ENCODE measurements at places on chromosomes 5 and 9.

DNA sequence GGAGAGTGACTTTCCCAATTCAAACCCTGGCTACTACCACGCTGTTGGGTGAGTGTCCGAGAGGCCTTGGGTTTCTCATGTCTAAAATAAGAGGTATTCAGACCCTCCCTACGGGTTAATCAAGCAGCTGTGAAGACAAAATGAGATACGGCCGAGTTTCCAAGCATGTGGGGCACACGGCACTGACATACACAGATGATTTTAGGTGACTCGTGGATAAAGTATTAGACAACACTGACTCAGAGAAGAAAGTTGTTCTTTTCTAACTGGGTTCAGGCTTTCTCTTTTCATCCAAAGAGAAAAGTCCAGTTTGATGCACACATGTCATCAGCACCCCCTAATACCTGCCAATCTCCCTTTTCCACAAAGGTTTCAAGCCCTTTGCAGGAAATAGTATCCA, 15.6 kb downstream of the FOXI1 start:
- no peak for DNase-seq

DNA sequence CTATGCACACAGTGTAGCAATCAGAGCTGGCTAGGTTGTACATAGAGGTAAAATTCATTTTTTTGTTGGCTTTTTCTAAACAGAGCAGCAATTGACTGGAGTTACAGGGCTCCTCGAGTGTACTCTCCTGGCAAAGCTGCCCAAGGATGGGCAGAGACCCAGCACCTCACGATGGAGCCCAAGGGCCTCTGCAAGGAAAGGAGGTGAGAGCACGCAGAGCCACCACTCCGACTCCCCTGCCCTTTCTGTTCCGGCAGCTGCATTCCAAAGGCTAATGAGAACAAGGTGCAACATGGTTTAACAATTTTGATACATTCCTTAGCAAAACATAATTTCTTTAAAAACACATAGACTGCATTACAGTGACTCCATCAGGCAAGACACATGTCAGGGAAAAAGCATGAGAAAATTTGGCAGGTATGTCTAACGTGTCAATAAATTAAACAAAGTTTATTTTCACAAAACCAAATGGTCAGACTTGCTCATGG, 47.5 kb downstream of the SAXO1 start:
- no peak for DNase-seq

DNA sequence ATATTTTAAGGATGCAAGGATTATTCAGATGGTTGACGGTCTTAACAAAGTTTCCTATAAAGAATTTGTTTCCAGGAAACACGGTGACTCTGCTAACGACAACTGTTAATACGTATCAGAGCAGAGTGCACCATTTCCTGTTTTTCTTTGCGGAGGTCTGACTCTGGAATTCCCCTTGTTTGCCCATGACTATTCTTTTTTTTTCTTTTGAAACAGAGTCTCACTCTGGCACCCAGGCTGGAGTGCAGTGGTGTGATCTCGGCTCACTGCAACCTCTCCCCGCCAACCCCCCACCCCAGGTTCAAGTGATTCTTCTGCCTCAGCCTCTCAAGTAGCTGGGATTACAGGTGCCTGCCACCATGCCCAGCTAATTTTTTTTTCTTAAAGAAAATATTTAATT, 115.9 kb downstream of the CDC42SE2 start:
- DNase-seq: no peak

- no peak for DNase-seq
Measured at GRCh38 chr9:95971815-95972214, 96.3 kb downstream of the ERCC6L2 start.

- DNase-seq: peak; percentile 85
Measured at GRCh38 chr9:84277646-84278045, 62.9 kb downstream of the SLC28A3 start.

DNA sequence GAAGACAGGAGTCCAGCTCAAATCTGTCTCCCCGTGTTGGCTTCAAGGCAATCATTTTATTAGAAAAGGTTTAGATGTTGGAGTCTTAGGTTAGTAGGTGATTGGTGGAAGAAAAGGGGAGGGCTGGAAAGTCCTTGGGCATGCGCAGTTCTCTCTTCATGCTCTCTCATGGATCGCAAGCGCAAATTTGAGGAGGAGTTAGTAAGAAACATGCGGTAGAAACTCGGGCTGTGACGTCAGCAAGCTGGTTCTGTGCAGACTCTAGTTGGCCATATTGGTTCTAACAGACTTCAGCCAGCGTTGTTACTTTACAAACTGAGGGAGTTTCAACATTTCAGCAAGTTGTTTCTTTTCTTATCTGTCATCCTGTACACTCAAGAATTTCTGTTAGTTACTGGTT, 392.2 kb downstream of the CDK5RAP2 start:
- DNase-seq: no peak

DNA sequence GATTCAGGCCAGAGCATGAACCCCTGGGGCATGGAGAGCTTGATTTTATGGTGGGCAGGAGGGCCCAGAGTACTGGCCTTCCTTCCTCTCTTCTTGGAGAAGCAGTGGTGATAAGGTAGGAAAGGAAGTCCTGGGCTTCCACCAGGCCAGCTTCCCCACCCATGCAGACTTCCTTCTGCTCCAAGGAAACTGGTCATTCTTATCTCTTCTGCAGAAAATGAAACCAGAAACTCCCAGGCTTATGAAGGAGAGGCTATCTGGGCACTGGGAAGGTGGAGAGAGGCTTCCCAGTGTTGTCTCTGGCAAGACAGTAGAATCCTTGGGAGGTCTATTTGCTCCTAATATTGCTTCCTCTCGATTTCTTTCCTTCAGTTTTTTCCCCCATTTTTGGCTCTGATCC, 110.5 kb upstream of the EQTN start:
- no peak for DNase-seq

DNA sequence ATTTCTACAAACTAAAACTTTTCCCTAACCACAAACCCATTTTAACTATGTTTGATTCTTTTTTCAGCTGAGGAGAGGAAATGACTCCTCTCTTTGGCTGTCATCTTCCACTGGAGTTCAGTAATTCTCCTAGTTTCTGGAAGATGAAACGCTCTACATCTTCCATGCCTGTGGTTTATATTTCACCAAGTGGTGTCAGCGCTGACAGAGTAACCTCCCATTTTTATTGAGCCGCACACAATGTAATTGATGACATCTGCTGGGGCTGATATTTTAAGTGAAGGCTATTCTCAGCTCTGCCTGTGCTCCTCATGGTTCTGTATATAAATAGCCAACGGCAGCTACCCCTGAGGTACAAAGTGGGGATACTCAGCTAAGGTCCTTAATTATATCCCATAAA, 234.6 kb downstream of the SPOCK1 start:
- no peak for DNase-seq

DNA sequence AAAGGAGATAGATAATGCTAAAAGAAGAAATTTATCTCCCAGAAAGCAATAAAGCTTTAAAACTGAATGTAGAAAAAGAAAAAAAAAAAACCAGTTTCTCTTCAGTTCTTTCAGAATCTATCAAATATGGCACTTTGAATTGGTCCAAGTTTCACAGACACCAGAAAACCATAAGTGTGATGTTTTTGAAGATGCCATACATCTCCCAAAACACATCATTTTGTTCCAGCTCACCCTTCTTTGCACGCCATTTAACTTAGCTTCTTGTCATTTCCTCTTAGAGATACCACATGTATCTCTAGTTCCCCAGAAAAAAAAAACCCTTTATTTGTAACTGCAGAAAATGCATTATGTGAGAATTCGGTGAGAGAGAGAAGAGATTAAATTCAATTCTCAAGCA, 46.1 kb upstream of the MAMDC2 start:
- DNase-seq: no peak

- no peak for DNase-seq
Measured at GRCh38 chr5:33608344-33609041, 167.7 kb downstream of the TARS1 start.

- no peak for DNase-seq
Measured at GRCh38 chr5:95621839-95622629, 2.1 kb downstream of the GPR150 start.

- no peak for DNase-seq
Measured at GRCh38 chr5:167573370-167574127, 717.9 kb upstream of the WWC1 start.

DNA sequence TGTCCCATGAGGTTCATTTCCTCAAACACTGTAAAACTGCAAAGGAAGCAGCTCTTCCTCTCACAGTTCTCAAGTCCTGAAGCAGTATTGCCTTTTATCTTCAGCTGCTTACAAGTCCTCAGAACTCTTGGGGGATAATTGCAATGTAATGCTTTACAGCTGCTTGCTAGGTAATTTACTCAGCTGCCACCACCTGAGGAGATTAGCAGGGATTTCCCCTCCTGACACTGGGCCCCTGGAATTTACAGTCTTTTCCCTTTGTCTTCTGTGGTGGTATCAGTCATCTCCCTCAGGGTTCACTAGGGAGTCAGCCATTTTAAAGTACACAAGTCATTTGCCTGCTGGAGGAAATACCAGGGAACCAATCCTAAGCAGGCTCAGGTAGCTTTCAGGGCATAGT, 754.3 kb upstream of the GRAMD2B start:
- DNase-seq: peak; percentile 73

GRCh38 chr9:109161471-109161870, 5.6 kb downstream of the FRRS1L start:
- DNase-seq: no peak

DNA sequence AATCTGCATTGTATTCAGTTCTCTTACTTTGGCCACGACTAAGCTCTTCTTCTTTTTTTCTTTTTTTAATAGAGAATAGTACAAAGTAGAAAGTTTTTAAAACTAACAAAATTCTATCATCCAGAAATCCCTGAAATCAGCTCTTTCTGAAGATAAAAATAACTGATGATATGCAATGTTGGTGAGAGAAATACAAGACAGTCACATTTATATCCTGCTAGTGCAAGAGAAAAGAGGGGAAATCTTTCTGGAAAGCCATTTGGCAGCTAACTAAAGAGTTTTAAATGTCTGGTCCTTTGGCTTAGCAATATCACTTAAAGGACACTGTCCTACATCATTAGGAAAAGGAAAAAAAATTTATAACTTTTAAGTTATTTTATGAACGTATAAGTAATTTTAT, 27.0 kb upstream of the FREM1 start:
- DNase-seq: no peak

- DNase-seq: no peak
Measured at GRCh38 chr9:137050570-137050969, 3.3 kb downstream of the ENTPD2 start.

DNA sequence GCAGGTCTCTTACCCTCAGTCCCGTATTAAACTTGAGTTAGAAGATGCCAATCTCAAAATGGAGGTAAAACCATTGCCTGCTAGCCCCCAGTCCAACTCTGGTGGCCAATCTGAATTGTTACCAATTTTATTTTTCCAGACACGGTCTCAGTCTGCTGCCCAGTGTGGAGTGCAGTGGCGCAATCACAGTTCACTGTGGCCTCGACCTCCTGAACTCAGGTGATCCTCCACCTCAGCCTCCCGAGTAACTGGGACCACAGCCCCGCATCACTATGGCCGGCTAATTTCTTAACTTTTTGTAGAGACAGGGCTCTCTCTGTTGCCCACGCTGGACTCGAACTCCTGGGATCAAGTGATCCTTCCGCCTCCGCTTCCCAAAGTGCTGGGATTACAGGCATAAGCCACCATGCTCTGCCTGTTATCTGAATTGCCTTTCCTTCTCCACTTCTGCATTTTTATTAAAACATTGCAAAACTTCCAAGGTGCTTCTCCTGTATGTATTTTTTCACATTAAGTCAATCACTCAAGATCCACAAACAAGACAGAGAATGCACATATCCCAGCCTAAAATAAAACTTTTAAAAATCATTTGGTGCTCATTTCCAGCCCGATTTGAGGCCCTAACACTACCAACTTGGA, 2.3 kb downstream of the FANCC start:
- DNase-seq: no peak

- DNase-seq: no peak
Measured at GRCh38 chr9:99039505-99040182, 65.3 kb upstream of the TGFBR1 start.

DNA sequence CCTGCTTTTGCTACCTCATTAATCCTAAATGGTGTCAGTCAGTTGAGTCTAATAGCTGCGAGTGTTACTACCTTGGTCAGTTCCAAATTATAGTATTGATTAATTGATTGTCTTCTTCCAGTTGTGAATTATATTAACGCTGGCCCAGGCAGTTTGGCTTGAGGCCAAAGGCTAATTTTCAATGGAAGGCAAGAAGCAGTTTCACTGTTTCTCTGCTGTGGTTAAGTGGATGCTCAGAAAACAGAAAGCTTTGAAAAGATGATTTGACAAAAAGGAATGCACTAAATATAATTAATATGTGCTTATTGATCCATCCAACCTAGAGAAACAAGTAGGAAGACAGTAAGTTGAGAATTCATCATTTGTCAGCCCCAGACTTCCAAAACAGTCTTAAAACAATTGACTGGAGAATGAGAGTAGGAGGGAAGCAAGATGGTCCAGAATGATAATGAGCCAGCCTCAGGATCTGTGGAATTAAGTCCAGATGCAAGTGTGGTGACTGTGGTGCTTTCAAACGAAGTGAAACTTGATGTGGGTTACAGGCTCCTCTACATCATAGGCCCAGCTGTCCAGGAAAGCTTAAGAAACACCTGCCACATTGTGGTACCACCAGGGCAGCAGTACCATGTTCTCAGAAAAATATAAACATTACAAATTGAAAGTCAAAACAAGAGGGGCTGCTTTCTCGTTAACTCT, 1371.0 kb upstream of the DMAC1 start:
- no peak for DNase-seq

DNA sequence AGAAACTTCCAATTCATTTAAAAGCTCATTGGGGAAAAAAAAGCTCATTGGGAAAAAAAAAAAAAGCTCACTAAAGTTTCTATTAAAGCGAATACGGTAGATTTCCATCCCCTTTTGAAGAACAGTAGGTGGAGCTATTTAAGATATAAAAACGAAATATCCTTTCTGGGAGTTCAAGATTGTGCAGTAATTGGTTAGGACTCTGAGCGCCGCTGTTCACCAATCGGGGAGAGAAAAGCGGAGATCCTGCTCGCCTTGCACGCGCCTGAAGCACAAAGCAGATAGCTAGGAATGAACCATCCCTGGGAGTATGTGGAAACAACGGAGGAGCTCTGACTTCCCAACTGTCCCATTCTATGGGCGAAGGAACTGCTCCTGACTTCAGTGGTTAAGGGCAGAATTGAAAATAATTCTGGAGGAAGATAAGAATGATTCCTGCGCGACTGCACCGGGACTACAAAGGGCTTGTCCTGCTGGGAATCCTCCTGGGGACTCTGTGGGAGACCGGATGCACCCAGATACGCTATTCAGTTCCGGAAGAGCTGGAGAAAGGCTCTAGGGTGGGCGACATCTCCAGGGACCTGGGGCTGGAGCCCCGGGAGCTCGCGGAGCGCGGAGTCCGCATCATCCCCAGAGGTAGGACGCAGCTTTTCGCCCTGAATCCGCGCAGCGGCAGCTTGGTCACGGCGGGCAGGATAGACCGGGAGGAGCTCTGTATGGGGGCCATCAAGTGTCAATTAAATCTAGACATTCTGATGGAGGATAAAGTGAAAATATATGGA, at the start of gene PCDHGA12:
Gene PCDHGA12, plus strand, starts transcription at position 176 of the 782 bp plus-strand sequence. Its CDS starts 253 bp downstream, at position 429.
- DNase-seq: peak; percentile 20

GRCh38 chr5:155027993-155028629, 14.6 kb downstream of the KIF4B start:
- no peak for DNase-seq

GRCh38 chr9:132774886-132775285, 103.2 kb downstream of the AK8 start:
- DNase-seq: no peak

All from epithelial cell of prostate (primary cell).